ENCODE measurements at places on chromosomes 5 and 9.

DNA sequence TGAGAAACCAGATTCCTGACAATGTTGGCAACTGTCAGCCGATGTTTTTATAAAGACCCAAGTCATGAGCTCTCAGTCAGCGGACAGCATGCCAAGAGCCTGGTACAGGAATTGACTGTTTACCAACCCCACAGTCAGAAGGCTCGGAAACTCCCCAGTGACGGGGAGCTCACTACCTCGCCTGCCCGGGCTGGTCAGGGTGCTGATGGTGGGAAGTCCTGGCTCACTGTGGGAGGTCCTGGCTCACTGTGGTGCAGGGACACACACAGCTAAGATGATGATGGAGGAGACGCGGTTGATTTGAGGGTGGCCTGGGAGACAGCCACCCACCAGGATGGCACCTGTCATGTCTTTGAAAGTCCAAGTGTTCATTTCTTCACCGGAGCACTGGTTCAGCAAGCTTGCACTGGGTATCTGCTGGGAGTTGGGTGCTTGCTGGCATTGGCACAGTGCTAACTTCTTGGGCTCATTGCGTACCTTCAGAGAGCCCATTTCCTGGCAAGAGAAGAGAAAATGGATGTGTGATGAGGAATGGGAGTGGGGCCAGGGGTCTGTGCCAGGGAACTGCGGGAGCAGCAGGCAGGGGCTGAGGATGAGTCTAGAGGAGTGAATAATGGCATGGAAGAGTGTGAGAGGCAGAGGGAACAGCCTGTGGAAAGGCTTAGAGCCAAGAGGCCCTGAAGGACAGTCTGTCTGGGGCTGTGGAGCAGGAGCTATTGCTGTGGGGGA is 15.3 kb downstream of the ASS1 start:
- no peak for DNase-seq

- no peak for DNase-seq
These were observed 324 bp upstream of the RGMB start for GRCh38 chr5:98773214-98773463.

- DNase-seq, result no peak
These were observed 158.5 kb downstream of the TRPM6 start for GRCh38 chr9:74729136-74729695.

- no peak for DNase-seq
These were observed 9.0 kb upstream of the CCDC125 start for GRCh38 chr5:69341520-69342161.

DNA sequence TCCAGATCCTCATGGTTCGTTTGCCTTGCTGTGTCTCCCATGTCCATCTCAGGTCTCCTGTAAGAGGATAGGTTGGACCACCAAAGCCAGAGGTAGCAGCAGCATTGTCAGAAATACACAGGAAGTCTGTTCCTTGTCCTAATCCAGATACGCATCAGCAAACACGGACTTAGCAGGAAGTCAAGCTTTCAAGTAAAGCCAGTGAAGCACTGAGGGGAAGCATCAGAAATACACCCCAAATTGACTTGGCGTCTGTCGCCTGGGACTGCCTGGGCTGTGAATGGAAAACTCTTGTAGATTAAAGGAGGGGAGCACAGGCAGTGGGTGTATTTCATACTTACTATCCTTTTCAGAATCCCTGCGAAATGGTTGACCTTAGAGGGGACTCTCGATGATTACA is 171.3 kb downstream of the PSAT1 start:
- DNase-seq, result no peak

GRCh38 chr5:105639068-105639467 is 2031.7 kb downstream of the EFNA5 start:
- DNase-seq, result no peak

DNA sequence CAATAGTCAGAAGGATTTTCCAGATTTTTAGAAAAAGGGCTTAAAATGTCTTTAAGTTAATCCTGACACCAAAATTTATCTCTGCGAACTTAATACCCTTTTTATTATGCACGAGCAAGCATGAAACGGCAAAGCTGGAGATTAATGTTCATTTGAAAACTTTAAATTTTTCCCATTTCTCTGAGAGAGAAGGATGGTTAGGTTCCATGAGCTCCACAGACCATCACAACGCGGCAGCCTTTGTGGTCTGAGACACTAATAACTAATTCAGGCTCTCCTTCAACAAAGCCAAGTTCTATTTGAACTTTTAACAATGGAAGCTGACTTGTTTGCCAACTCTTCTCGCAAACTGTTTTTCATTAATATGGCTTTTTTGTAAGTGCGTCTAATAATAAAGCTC is 94.7 kb downstream of the MYO10 start:
- no peak for DNase-seq

DNA sequence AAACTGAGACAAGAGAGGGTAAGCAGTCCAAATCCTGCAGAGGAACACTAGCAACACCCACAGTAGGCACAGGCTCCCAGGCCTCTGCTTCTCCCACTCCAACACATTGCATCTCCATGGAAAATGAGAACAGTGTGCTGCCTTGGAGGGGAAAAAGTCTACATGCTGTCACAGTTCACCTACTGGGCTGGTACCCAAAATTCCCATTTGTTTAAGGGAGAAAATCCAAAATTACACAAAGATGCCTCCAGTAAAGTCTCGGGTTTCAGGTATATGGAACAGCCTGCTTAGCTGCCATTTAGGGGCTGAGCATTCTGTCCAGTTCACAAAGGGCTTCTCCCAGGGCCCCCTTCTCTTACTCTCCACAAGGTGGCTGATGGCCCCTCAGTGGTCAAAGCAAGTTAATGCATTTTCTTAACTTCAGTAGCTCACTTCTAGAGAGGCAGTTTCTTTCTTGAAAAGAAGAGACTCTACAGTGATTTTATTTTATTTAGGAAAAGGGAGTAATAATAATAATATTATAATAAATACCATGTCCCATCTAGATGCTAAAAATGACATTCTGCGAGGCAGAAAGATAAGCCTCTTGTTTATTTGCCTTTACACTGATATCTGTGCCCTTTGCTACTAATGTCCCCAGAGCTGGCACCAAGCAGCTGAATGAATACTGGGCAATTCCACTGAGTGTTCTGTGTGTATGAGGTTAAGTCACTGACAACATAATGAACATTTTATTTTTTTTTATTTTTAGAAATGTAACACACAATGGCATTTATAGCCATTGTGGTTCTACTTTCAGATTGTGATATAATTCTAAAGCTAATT is 89.4 kb downstream of the RGS7BP start:
- DNase-seq, result no peak

GRCh38 chr5:81893961-81894360 is 77.9 kb upstream of the ATG10 start:
- DNase-seq, result no peak

GRCh38 chr5:87829217-87829551 is 416.5 kb upstream of the CCNH start:
- DNase-seq, result no peak

GRCh38 chr5:111537141-111538024 is 25.0 kb upstream of the STARD4 start:
- no peak for DNase-seq
